ENCODE measurements at places on chromosomes 11 and 22.

- DNase-seq, result no peak
Measured at GRCh38 chr11:70327717-70328116, 57.2 kb downstream of the PPFIA1 start.

DNA sequence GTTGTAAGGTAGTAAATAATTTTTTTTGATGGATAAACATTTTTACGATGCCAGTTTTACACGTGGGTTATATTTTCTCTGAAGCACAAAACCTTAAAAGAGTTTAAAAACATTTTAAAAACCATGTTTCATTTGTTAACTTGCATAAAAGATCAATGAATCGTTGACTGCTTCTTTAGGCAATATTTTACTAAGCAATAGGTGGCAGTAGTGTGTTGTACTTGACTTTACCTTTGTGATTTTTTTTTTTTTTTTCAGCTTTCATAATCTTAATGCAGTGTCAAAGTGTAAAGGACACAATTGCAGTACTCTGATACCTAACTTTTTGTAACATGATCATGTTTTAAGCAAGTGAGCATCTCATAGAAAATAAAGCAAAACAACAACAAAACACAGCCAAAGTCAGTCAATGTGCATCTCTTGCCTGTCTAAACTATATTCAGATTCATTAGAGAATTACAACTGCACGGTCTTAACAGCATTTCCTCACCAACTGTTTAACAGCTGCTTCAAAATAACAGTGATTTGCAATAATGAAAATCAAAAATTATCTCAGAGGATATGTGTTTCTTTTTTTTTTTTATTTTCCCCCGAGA, 27.7 kb downstream of the DNAJC24 start:
- DNase-seq, result peak; percentile 13

DNA sequence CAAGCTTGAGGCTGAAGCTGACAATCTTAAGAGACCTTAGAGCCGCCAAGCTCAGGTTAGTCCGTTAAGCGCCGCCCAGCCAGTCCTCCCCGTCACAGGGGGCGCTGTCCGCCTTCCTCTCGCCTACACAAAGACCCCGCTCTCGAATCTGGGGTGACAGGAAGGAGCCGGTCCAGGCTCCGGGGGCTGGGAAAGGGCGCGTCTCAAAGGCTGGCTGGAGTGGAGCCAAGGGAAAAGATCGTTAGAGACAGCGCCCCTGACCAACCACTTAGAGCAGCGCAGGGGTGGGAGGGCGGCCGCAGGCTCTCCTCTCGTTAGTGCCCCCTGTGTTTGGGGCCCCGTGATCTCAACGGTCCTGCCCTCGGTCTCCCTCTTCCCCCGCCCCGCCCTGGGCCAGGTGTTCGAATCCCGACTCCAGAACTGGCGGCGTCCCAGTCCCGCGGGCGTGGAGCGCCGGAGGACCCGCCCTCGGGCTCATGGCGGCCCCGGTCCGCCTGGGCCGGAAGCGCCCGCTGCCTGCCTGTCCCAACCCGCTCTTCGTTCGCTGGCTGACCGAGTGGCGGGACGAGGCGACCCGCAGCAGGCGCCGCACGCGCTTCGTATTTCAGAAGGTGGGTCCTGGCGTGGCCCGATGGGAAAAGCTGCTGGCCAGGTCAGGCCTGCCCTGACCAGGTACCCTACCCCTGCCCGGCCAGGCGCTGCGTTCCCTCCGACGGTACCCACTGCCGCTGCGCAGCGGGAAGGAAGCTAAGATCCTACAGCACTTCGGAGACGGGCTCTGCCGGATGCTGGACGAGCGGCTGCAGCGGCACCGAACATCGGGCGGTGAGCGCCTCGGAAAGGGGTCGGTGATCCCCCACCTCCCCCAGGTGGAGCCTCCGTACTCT, at the start of gene MUS81:
Gene MUS81, plus strand, starts transcription at position 156 of the 887 bp plus-strand sequence. Its CDS starts 321 bp downstream, at position 477.
- DNase-seq, result peak; percentile 97

GRCh38 chr11:61691380-61692156, 11.4 kb downstream of the DAGLA start:
- DNase-seq, result no peak

DNA sequence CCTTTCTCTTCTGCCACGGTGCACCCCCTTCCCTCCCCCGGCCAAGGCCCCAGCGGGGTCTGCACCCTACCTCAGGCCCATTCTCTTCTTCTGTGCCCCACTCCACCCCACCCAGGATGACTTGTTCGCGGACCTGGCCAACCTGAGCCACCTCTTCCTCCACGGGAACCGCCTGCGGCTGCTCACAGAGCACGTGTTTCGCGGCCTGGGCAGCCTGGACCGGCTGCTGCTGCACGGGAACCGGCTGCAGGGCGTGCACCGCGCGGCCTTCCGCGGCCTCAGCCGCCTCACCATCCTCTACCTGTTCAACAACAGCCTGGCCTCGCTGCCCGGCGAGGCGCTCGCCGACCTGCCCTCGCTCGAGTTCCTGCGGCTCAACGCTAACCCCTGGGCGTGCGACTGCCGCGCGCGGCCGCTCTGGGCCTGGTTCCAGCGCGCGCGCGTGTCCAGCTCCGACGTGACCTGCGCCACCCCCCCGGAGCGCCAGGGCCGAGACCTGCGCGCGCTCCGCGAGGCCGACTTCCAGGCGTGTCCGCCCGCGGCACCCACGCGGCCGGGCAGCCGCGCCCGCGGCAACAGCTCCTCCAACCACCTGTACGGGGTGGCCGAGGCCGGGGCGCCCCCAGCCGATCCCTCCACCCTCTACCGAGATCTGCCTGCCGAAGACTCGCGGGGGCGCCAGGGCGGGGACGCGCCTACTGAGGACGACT, 15.9 kb downstream of the RTN4RL2 start:
- no peak for DNase-seq

DNA sequence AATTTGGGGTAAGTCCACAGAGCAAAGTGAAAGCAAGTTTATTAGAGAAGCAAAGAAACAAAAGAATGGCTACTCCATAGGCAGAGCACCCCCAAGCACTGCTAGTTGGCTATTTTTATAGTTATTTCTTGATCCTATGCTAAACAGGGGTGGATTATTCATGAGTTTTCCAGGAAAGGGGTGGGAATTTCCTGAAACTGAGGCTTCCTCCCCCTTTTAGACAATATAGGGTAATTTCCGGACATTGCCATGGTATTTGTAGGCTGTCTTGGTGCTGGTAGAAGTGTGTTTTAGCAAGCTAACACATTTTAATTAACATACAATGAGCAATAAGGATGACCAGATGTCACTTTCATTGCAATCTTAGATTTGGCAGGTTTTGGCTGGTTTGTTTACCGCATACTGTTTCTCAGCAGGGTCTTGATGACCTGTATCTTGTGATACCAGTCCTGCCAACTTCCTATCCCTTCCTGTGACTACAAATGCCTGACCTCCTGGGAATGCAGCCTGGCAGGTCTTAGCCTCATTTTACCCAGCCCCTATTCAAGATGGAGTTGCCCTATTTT, 937 bp upstream of the C1QTNF6 start:
- DNase-seq, result peak; percentile 39

- DNase-seq, result peak; percentile 81
Measured at GRCh38 chr22:50627642-50628542, at the start of gene ARSA. ARSA (minus strand) TSS chr22:50628152; CDS start chr22:50627779, 373 bp downstream.

DNA sequence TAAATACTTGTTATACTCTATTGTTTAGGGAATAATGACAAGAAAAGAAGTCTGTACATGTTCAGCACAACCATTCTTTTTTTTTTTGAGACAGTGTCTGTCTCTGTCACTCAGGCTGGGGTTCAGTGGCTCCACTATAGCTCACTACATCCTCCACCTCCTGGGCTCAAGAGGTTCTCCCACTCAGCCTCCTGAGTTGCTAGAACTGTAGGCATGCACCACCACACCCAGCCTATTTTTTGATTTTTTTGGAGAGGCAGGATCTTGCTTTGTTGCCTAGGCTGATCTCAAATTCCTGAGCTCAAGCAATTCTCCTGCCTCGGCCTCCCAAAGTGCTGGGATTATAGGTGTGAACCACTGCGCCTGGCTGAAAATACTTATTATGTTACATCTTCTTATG, 250.0 kb downstream of the MIAT start:
- DNase-seq, result no peak

DNA sequence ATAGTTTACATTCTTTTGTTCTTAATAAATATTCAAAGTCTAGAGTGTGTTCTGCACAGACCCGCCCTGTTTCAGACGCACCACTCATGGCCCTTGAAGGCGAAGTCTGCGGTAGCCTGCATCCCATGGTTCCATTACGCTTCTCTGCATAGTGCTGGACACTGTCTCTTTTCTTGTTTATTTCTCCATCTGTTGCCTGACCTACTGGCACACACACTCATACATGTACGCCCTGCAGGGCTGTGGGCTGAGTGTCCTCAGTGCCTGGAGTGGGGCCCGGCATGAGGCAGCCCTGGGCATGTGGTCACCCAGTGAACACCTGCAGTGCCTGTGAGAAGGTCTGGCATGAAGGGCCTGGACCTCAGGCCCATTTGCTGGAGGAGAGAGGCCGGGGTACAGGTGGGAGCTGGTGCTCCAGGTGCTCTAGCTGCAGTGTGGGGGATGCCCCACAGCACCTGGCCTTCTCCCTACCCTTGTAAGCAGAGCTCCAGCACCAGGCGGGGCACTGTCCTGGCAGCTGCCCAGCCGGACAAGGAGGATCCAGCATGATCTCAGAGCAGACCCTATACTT, 404.1 kb downstream of the TBC1D22A start:
- DNase-seq, result no peak

- DNase-seq, result no peak
Measured at GRCh38 chr11:34458525-34458924, 19.8 kb downstream of the CAT start.

GRCh38 chr22:21697021-21697771, 31.4 kb downstream of the PPIL2 start:
- DNase-seq, result no peak

DNA sequence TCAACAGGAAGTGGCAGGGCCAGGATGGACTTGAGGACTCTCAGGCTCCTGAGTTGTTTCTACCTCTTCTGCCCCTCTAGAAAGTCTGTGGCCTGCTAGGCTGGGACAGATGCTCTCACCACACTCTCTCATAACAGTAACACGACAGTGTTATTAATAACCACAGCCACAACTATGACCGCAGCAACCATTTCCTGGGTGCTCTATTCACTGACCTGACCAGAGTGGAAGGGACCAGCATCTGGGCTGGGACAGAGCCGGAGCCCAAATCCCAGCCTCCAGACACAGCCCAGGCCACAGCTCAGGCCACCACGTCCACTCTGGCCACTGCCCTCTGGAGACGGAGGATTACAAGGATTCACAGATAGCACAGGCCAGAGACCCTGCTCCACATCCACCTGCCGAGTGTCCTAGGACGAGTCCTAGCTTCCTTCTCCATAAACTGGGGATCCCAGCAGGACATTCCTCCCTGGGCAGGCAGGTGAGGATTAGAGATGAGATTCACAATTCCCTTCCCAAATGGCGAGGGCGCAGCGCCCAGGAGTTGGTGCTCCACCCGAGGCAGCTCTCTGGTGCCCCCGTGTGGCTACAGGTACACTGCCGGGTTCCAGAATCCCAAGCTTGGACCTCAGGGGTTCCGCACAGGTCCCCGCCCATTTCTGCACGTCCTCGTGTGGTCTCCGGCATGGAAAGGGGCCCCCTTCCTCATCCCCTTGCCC, 7.1 kb downstream of the PNPLA5 start:
- DNase-seq, result peak; percentile 46

DNA sequence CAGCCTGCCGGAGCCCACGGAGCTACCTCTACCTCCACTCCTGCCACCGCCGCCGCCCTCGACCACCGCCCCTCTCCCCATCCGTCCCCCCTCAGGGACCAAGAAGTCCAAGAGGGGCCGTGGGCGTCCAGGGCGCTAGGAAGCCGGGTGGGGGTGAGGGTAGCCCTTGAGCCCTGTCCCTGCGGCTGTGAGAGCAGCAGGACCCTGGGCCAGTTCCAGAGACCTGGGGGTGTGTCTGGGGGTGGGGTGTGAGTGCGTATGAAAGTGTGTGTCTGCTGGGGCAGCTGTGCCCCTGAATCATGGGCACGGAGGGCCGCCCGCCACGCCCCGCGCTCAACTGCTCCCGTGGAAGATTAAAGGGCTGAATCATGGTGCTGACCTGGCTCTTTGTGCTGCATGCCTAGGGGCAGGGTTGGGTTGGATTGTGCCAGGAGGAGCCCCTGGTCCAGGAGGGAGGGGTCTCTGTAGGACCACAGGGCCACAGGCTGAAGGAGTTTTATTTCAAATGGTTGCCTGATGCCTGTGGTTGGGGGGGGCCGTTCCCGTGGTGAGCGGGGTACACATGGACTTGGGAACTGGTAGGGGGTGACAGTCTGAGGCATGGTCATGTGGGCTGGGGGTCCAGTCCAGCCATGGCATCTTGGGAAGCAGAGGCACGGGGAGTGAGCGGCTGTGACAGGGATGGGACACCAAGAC, 2.3 kb downstream of the PTPRCAP start:
- DNase-seq, result no peak

DNA sequence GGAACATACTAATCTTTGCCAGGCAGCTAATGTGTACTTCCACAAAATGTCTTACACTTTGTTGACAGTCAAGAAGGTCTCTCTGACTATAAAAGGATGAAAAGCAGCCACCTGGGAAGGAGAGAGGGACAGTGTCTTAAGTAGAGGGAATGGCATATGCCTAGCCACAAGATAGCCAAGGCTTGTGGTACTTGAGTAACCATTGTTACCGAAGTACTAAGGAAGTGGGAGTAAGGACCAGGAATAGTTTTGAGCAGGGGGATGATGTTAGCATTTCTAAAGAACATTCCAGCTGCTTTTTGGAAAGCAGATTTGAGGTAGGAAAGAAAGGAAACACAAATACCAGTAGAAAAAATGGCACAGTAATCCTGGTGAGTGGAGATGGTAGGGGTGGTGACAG, 3.4 kb downstream of the TMEM126A start:
- DNase-seq, result no peak

GRCh38 chr11:43935424-43935979, 6.9 kb upstream of the C11orf96 start:
- DNase-seq, result no peak

GRCh38 chr11:27505781-27506180, 788 bp downstream of the LIN7C start:
- DNase-seq, result peak; percentile 9

- no peak for DNase-seq
Measured at GRCh38 chr11:120326845-120327281, 1.8 kb downstream of the TLCD5 start.

- DNase-seq, result no peak
Measured at GRCh38 chr11:69433741-69434140, 47.7 kb upstream of the LINC01488 start.

DNA sequence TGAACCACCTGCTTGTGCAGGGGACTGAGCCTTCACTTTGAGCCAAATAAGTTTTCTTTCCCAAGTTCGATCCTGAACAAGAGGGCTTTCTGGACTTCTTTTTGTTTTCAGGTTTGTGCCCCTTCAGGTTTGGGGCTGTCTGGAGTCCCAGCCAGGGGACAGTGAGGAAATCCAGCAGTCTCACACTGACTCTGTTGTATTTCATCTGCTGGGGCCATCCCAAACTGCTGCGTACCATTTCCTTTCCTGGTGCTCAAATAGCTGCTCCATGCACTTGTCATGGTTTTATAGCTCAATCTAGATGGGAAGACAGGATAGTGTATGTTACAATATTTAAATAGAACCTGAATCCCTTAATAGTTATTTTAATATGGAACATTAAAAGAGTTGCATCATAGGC, 66.3 kb upstream of the IGLL5 start:
- DNase-seq, result no peak

Measured in AG10803 (cell line).